ENCODE measurements at places on chromosomes 2 and 18.

DNA sequence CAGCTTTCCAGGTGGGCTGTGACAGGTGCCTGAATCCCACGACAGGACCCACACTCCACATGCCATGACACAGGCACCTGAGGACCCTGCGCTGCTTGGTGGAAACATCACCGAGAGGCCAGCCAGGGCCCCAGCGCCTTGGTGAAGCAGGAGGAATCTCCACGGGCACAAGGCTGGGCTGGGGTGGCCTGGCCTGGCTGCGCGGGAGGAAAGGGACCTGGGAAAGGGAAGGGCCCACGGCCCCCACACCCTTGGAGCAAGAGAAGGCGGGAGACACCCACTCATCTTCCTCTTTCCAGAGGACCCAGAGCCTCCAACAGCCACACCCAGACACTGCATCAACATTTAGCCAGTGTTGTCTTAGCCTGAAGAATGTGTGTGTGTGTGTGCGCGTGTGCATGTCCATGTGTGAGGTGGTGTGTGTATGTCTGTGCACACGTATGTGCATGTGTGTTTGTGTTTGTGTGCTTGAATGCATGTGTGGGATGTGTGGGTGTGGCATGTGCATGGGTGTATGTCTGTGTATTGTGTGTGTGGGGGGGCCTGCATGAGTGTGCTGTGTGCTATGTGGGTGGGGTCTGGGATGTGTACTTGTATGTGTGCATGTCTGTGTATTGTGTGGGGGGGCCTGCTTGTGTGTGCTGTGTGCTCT, 6.3 kb upstream of the OTOS start:
- DNase-seq, result no peak

DNA sequence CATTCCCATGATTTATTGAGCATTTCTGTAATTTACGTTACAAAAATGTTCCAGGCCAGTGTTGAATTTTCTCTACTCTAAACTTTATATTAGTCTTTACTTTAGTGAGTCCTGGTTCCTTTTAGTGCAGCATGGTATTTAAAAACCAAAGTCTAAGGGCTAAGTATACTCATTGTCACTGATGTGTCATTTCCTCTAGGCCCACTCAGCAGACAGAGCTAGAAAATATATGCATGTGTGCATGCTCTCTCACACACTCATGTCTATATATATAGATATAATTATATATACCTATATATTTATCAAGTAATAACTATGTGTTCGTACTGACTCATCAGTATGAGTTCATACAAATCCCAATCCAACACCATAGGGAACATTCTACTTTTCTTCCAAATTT, 132.5 kb upstream of the SLC8A1 start:
- DNase-seq, result no peak

DNA sequence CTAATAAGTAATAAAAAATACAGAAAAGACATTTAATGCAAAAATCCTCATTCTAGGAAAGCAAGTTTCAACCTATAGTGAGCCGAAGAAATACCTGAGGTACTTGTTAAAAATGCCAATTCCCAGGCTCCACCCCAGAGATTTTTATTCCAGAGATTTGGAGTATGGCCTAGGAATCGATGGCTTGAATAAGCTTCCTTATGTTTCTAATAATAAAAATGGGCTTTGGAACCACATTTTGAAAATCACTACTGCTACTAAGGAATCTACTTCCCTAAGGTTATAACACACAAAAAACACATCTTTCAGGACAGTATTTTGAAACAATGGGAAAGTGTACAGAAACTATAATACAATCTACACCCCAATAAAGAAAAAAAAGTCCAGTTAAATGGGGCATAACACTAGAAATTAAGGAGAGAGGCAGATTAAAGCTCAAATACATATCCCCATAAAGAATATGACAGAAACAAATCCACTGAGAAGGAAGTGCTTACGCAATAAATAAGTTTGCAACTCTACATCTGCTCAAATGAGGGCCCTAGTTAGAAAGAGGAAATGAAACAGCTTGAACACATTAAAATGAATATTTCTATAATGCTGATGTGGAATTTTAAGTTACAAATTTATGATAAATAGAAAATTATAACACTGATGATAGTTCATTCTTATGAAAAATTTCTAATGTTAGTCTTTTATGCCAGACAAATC, 103.7 kb downstream of the EPB41L3 start:
- no peak for DNase-seq

- no peak for DNase-seq
These were observed 10.1 kb upstream of the MAL start for GRCh38 chr2:95015261-95015912.

DNA sequence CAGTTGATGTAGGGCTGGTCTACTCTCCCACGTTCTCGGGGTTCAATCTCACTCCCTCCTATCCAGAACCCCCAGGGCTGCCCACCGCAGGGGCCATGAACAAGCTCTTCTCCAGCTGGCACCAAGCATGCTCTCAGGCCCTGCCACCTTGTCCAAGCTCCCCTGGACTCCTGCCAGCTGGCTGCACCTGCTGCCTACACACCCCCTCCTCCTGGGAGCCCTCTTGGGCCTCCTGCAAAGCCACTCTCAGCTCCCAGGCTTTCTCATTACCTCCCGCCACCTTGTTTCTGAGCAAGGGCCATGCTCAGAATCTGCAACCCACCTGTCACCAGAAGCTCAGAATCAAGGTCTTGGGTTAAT, 56.0 kb downstream of the HDAC4 start:
- DNase-seq, result no peak

GRCh38 chr2:168136392-168136977, 110.9 kb downstream of the STK39 start:
- DNase-seq, result no peak

DNA sequence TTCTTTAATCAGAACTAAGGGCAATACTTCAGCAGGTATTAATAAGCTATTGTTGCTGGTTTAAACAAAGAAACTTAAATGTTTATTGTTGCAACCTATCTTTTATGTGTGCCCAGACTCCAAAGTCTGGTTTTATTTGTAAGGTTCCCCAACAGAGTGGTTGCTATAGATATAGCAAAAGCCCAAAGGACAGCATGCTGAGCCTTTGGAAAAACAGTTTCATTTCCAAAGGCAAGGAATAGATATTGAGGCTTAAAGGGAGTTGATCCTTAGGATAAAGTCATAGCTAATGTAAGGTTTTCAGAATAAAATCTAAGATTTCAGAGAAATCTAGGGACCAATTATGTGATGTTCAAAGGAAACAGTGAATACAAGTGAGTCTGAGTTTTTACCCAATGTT, 413.2 kb upstream of the SLC14A2 start:
- no peak for DNase-seq

DNA sequence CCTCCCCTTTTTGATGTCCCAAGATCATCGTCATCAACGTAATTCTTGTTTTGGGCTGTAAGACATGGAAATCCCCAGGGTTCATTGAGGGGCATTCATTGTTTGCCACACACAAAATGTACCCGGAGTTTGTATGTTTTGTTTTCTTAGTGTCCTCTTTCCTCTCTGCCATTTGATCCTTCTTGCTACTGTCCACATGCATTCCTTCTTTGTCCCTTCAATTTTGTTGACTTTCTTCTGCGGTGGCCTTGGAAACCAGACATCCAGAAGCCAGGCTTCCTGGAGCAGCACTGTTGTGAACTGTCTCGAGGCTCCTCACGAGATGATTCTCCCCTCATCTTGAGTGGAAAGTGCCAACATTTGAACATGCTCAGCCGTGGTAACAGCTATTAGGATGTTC, 24.8 kb downstream of the IGFBP2 start:
- no peak for DNase-seq

- DNase-seq, result no peak
These were observed 85.9 kb downstream of the GLI2 start for GRCh38 chr2:120821446-120822160.

DNA sequence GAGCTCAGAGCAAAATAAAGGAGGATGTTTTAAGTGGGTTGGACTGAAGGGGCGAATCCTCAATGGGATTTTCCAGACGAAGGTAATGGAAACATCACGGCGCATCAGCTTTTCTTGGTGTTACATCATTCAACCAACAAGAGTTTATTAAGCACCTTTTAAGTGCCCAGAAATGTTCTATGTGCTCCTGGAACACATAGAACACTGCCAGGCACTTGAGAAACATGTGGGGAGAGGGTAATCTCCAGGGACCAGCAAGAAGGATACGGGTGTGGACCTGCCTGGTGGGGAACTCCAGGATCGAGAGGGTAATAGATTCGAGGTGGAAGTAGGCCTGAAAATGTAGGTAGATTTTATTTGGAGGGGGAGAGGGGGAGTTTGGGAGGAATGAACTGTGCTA, 168.6 kb downstream of the PRKCE start:
- DNase-seq, result no peak

GRCh38 chr2:141900826-141901225, 230.0 kb downstream of the LRP1B start:
- DNase-seq, result no peak

DNA sequence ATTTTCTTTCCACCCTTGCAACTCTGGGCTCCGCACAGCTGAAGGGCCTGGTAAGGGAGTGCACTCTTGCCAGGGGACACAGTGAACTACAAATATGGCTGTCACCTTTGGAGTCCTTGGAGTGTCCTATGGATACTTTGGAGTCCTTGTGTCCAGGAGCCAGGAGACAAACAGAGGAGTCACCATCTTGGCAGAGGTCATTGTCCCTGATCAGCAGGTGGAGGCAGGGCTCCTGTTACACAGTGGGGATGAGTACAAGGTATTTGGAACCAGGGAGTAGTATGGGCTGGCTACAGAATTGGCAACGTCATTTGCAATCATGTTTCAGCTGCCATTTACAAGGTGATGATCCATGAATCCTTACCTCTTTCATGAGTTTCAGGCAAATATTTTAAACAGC, 132.5 kb downstream of the FAM161A start:
- no peak for DNase-seq

DNA sequence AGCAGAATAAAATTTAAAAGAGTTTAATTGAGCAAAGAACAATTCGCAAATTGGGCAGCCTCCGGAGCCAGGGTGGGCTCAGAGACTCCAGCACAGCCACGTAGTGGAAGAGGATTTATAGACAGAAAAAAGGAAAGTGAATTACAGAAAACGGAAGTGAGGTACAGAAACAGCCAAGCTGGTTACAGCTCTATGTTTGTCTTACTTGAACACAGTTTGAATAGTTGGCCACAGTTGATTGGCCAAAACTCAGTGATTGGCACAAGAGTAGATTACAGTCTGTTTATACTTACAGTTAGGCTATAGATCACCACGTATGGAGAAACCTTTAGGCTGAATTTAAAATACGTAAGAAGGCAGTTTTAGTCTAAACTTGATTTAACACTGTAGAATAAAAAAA, 78.8 kb upstream of the NEDD4L start:
- no peak for DNase-seq

DNA sequence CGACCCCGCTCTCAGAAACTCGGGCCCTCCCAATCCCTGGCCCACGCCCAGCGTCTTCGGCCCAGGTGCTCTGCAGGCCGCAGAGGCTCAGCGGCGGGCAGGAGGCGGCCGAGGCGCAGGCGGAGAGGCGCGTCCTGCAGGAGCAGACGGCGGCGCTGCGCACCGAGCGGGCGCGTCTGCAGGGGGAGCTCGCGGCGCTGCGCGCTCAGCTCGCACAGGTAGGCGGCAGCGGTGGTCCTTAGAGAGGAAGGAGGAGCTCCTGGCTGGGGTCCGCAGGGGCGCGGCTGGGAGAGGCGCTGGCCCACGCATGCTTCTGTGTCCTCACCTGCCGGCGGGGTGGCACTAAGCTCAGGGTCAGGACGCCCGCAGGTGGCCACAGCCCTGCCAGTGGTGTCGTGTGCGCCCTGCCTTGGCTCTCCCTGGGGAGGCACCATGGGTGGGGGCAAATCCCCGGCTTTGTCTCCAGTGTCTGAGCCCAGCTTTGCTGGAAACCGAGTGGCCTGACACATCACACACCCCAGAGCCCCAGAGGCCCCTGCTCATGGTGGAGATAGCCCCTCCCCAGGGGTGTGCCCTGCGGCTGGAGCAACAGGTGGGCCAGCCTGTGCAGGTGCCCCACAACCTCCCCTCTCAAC, 14.9 kb upstream of the SNED1 start:
- no peak for DNase-seq

- no peak for DNase-seq
These were observed 871.5 kb downstream of the RNF144A start for GRCh38 chr2:7788736-7789135.

DNA sequence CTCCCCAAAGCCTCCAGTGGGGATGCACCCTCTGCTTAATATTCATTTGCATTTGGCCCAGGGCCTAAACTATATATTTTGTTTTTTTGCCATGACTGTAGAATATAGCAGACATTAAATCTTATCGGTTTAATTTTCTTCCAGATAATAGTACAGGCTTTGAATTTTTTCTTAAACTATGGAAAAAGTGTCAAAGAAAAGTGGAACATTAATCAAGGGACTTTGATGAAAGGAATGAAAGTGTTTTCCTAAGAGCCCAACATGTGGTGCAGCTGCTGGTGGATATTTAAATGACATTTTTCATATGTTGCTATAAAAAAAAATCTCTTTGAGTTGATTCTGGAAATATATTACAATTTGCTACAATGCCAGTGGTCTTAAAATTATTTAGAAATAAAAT, 346.8 kb downstream of the CYP26B1 start:
- no peak for DNase-seq

DNA sequence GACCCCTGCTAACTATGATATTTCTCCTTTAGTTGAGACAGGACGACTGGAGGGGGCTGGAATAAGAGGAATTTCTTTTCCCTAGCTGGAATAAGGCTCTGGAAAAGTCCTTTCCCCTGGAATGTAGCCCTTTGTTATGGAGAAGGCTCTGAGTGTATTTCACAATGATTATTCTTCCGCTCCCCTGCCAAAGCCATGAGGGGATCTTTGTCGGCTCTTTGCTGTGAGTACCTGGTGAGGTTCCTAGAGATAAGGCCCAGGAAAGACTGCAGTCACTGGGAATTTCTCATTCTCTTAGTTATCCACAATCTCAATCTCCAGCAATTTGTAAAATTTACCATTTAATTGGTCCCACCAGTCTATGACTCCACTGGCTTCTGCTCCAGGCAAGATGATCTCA, 340.2 kb upstream of the HNRNPA3 start:
- DNase-seq, result no peak

DNA sequence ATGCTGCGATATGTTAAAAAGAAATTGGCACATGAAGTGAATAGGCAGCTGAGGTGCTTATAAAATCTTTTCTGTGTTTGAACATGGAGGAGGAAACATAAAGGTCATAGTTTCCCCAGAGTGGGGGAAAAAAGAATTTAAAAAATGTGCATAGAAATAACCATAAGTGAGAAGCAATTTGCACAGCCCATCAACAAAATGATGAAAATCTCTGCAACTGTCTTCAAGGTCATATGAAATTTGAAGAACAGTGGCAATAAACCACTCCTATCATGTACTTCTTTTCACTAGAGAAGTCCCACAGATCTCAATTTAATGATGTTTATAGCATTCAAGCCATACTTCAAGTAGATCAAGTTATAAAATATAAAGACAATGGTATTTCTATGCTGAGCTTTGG, 46.7 kb upstream of the ZNF804A start:
- DNase-seq, result no peak

GRCh38 chr2:36770542-36771287, 74.2 kb downstream of the VIT start:
- DNase-seq, result no peak

- DNase-seq, result no peak
These were observed 17.9 kb downstream of the B3GNT7 start for GRCh38 chr2:231413456-231413855.
